ENCODE measurements at places on chromosomes 2 and 18.

- no peak for DNase-seq
These were observed 12.5 kb downstream of the BABAM2 start for GRCh38 chr2:27903018-27903417.

- no peak for DNase-seq
These were observed 52.4 kb upstream of the ARHGAP28 start for GRCh38 chr18:6677086-6677485.

GRCh38 chr2:59933948-59934347, 619.5 kb downstream of the BCL11A start:
- no peak for DNase-seq

DNA sequence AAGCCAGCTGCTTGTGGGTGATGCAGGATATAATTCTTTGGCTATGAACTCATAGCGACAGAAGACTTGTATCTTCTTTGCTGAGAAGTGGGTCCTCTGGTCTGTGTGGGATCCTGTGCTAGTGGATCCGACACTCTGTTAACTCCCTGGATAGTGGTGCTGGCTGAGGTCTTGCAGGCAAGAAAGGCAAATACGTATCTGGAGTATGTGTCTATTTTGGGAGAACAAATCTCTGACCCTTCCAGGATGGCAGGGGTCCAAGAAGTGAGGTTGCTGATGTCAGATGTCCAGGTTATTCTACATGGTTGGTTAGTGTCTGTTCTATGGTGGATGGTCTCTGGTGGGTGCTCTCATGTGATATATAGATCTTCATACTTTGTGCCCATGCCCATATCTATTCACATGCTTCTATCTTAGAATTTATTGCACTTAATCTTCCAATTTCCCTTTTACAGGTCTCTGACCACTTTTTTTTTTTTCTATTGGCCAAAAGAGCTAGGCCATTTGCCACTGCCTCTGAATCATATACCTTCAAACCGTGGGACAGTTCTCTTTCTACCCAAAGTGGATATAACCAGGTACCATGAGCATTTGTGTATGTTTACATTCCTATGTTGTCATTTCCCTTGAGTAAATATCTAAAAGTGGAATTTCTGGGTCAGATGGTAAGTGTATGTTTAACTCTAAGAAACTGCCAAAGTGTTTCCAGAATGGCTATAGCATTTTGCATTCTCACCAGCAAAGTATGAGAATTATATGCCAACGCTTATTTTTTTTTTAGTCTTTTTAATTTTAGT, 45.1 kb upstream of the RBMS1 start:
- no peak for DNase-seq

DNA sequence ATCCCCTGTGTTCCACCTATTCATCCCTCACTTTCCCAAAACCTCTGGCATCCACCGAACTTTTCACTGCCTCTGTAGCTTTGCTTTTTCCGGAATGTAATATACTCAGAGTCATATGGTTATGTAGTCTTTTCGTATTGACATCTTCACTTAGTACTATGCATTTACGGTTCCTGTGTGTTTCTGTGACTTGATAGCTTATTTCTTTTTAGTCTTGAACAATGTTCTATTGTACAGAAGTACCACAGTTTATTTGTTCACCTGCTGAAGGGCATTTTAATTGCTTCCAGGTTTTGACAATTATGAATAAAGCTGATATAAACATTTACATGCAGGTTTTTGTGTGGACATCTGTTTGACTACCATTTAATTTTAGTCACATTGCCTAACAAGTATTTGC, 154.7 kb upstream of the DOK6 start:
- DNase-seq: no peak

GRCh38 chr18:23213200-23213599, 77.9 kb downstream of the CABLES1 start:
- DNase-seq: no peak

DNA sequence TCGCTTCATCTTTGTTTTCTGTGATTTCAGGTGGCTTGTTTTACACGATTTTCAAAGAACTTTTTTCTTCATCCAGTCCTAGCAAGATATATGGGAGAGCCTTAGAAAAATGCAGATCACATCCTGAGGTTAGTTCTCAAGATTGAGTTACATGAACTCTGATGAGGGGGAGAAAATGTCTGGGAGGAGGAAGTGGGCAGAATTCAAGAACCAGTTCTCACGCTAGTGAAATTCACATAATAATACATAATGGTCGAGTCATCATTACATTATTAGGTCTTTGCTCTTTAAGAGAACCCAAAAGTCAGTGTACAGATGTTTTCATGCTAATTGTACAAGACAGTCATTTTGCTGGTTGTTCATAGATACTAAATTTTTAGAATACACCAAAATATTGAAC, 7.0 kb downstream of the TIMM21 start:
- no peak for DNase-seq

GRCh38 chr2:186422226-186422625, 63.8 kb upstream of the ZC3H15 start:
- no peak for DNase-seq

DNA sequence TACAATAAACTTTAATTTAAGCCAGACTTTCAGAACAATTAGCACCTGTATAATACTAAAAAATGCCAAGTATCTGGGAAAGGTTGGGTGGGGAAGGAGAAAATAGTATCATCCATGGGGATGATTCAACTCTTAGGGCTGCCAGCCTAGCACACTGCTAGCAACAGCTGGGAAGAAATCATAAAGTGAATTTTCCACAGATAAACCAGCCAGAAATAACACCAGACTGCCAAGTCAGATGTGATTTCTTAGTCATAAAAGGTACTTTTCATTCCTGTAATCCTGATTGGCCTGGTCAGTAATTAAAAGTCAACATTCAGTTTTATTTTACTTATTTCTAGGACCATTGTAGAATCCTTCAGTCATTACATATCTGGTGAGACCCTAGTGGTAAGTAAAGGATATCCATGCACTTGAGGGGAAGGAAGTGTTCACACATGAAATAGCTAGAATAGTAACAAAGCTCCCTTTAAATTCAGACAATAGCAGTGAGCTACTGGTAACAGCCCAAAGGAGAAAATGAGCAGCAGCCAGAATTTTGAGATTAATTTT, 59.4 kb downstream of the LIMS1 start:
- DNase-seq: no peak

- no peak for DNase-seq
These were observed 13.5 kb upstream of the GPR39 start for GRCh38 chr2:132403146-132403545.

DNA sequence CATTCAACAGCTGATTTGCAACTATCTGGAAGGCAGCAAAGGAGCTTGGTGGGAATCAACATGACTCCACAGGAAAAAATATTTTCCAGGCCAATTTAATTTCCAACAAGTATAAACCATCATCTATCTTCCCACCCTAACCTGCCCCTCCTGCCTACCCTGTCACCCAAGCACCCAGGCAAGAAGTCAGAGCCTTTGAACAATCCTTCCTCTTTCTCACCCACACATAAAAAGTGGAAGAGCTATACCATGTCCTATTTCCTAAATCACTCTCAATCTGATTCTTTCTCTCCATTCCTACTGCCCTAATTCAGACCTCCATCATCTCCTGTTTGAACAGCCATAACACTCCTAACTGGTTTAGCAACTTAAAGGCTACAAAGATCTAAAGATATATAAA, 12.7 kb downstream of the SPIRE1 start:
- no peak for DNase-seq

GRCh38 chr2:101803128-101803527, 105.6 kb downstream of the MAP4K4 start:
- no peak for DNase-seq

DNA sequence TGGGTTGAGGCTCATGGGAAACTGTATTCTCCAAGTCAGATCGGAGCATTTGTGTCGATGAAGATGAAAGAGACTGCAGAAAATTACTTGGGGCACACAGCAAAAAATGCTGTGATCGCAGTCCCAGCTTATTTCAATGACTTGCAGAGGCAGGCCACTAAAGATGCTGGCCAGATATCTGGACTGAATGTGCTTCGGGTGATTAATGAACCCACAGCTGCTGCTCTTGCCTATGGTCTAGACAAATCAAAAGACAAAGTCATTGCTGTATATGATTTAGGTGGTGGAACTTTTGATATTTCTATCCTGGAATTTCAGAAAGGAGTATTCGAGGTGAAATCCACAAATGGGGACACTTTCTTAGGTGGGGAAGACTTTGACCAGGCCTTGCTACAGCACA, 336.6 kb downstream of the PAX3 start:
- DNase-seq: no peak

GRCh38 chr2:226763320-226763719, 36.3 kb downstream of the IRS1 start:
- no peak for DNase-seq

- DNase-seq: no peak
These were observed 20.0 kb downstream of the LANCL1 start for GRCh38 chr2:210456571-210456970.

DNA sequence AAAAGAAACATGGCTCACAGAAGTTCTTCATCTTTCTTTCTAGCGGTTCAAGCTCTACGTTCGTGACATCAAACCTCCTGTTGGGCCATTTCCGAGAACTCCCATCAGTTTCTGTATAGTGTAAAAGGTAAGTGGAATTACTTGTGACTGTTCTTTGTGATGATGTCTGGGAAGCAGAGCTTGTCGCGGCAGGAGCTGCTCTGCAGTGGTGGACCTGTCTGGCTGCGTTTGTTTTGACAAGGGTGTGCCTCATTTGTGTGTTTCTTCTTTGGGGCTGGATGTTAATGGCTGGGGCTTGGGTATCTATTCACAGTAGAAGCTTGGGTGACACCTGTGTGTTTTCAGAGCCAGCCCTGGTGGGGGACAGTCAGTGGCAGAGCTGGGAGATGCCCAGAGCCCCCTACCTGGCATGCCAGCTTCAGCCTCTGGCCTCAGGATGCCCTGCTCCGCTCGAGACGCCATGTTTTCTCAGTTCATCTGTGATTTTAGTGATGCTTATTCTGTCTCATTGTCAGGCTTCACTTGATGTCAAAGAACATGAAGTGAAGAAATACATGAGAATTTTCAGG, 59.6 kb downstream of the LDLRAD4 start:
- DNase-seq: no peak

GRCh38 chr2:183267148-183267827, 143.0 kb downstream of the NUP35 start:
- DNase-seq: no peak

DNA sequence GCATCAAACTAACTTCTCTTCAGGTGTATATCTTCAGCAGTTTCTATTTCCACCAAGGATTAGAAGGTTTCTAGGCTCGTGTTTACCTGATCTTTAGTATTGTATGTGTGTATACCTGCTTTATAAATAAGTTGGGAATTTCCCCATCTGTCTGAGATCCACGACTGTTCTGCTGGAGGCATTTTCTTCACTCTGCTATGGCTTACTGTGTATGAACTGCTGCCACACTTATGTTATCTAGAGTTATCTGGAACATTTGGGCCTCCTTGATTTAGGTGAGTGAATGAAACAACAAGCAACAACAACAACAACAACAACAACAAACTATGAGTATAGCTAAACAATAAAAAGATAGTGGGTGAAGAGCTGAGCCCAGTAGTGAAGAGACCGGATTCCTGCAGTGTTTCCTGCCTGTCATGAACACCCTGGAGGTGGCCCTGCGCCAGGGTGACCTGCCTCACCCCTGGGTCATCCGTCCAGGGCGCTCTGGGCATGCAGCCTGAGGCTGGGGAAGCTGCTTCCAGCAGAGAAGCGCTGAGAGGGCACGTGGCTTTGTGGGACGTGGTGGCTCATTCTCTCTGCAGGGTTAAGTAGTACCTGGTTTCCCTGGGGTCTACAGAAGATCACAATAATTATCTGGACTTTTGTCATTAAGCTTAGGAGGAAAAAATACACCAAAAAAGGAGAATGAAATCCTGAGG, 56.1 kb upstream of the GATA6 start:
- DNase-seq: no peak

DNA sequence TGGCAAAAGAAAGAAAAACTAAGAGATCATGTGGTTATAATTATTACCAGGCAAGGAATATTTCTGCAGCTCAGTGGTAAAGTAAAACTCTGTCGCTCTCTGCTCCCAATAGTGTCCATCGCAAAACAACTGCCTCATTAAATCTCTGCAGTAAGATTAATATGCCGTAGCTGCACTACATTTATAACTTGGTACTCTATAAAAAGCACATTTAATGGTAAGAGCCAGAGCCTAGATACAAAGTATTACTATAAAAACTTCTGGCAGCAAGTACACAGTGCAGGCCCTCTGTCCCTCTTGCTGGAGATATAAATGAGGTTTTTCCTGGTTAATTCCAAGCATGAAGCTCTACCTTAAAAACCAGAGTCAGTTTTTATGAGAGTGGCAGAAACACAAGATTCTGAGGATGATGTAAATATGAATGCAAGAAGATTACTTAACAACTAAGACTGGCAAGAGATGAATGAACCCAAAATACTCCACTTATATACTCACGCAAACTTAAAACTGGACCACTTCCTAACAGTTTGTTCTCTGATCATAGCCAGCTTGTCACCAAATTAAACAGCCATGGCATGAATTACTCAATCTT, 25.5 kb downstream of the ZNF521 start:
- no peak for DNase-seq

- no peak for DNase-seq
These were observed 46.2 kb downstream of the PARD6G start for GRCh38 chr18:80200932-80201672.

- DNase-seq: no peak
These were observed 137.3 kb upstream of the NFATC1 start for GRCh38 chr18:79258447-79258846.

GRCh38 chr2:58006952-58007284, 39.7 kb upstream of the VRK2 start:
- DNase-seq: no peak

- DNase-seq: no peak
These were observed 195.0 kb downstream of the BCL11A start for GRCh38 chr2:60358476-60358875.

GRCh38 chr18:50622865-50623393, 63.0 kb downstream of the MAPK4 start:
- no peak for DNase-seq

DNA sequence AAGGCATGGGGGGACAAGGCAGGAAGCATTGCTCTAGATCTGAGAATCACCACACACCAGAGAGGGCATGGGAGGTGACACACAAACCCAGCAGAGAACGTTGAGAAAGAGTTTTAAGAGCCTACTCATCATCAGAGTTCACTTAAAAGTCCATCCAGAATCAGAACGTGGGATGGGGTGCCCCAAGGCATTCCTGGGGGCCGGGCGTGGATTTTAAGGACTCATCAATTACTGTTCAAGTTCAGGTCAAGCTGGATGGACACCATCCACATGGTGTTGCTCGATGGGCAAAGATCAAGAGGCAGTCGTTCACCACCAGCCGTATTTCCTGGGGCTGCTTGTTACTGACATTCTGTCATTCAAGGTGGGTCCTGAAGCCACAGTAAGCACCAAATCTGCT, 34.9 kb downstream of the BCL11A start:
- no peak for DNase-seq

DNA sequence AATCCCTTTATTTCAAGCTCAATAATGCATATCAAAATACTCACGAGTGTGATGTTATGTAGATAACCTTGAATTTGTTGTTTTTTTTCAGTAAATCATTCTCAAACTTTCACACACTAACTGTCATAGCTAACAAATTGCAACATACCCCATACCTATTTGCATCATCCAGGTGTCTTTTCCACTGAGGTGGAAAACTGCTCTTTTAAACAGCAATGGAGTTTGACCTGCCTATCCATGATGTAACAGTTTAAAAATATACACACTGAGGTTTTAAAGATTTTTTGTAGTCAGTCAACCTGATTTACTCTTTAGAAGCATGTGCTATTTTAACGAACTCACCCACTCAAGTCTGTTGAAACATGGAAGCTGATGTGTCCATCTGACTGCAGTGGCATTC, 298.7 kb downstream of the RND3 start:
- DNase-seq: no peak

All from effector CD8-positive, alpha-beta T cell (primary cell).